Stimulated activated CD8-positive, alpha-beta memory T cell treated with anti-CD3 and anti-CD28 coated beads, Interleukin-2, amount 100 ng/mL, for 1 hour (primary cell): ENCODE measurements at places on chromosomes 11 and 22.

DNA sequence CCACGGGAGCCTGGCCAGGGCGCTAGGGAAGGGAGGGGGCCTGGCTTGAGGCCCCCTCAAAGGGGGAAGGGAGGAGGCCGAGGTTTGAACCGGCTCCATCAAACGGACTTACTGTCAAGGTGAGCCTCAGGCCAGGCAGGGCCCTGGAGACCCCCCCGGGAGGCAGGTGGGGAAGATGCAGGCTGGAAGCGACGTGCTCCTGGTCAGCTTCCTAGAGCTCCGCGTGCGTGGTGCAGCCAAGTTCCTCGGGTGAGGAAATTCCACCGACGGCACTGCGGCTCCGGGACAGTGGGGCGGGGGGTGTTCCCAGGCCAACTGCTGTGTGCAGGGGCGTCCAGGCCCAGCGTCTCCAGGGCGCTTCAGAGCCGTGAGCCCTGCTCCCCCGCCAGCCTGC, 7.2 kb upstream of the TRABD start:
- DNase-seq: no peak

GRCh38 chr11:64355078-64355940, 3.7 kb upstream of the RPS6KA4 start:
- DNase-seq: no peak

DNA sequence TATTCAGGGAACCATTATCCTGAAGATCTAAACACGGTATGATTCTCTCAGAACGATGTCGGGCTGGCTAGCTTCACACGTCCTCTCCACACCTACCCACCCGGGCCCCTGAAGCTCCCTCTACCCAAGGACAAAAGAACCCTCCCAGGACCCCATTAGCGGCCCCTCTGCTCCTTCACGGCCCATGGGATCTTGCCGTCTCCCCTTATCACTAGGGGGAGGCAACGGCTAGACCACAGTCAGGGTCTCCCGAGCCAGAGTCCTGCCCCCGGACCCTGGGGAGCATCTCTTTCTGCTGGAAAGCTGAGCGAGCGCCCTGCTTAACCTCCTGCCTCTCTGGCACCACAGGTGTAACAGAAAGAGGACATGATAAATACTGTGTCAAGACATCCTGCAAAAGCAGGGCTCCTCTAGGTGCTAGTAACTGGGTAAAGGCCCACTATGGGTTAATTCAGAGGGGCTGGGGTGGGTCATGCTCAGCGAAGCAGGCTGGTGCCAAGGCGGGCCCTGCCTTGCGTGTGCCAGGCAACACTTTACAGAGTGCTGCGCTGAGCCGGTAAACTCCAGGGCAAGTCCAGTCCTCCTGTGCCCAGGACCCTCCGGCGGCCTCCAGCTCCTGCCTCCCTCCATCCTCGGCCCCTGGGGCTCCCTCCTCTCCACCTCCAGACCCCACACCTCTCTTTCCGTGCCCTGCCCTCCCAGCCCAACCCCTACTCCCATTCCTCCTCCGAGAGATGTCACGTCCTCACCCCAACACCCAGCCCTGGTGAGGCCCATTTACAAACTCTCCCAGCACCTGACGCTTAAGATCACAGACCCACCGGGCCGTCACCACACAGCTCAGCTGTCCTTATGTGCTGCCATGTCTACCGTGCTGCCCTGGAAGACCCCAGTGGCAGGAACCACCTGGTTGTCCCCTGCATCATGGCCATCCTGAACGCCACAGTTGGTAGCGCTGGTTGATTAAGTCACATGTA, 3.0 kb downstream of the TOLLIP start:
- no peak for DNase-seq

DNA sequence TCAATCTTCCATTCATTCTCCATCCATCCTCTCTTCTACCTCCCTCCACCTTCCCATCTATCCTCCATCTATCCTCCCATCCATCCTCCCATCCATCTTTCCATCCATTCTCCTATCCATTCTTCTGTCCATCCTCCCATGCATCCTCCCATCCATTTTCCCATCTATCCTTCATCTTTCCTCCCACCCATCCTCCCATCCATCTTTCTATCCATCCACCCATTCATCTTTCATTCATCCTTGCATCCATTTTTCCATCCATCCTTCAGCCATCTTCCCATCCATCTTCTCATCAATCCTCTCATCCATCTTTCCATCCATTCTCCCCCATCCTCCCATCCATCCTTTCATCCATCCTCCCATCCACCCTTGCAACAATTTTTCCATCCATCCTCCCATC, 27.5 kb downstream of the IGLL1 start:
- DNase-seq: no peak

GRCh38 chr11:122717264-122717867, 61.8 kb downstream of the UBASH3B start:
- DNase-seq: peak; percentile 23

GRCh38 chr11:120643284-120643683, 131.7 kb downstream of the GRIK4 start:
- no peak for DNase-seq

DNA sequence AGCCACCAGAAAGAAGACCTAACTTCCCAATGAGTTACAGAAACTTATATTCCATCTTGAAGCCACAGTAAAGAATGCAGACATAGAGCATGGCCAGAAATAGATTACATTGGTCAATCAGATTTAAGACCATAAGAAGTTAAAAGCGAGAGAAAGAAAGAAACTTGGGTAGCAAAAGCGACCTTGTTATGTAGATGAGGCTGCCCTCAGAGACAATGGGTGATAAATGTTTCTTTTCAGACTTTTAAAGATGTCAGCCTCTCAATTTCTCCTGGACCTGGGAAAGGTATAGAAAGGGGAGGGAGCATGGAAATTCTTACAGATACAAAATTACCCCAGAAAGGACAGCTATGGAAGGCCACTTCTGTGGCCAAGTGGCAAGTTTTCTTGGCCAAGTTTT, 732.6 kb upstream of the LUZP2 start:
- no peak for DNase-seq

DNA sequence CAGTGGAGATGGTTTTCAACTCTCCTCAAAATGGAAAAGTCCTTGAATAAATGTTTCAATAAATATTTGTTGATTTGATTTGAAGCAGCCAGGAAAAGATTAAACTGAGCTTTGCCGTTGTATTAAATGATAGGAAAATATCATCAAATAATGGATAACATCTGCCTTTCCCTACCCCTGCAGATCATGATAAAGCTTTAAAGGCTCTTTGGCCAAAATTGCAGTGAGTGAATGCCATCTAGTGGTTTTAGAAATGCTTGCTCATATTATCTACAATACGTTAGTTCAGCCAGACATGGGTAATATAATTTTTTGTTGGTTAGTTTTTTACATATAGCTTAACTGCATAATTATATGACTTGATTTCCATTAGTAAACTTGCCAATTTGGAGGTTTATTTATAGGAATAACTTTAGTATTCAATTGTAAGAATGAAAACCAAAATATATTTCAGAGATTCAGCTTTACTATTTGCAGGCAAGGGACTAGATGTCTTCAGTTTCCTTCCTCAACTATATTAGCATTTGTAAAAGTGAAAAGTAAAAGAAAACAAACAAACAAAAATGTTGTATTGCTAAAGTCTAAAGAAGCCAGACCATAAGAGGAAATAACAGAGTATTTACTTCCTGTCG, 159.2 kb downstream of the MSANTD4 start:
- no peak for DNase-seq

GRCh38 chr11:86931548-86932258, 23.5 kb downstream of the FZD4 start:
- DNase-seq: no peak

DNA sequence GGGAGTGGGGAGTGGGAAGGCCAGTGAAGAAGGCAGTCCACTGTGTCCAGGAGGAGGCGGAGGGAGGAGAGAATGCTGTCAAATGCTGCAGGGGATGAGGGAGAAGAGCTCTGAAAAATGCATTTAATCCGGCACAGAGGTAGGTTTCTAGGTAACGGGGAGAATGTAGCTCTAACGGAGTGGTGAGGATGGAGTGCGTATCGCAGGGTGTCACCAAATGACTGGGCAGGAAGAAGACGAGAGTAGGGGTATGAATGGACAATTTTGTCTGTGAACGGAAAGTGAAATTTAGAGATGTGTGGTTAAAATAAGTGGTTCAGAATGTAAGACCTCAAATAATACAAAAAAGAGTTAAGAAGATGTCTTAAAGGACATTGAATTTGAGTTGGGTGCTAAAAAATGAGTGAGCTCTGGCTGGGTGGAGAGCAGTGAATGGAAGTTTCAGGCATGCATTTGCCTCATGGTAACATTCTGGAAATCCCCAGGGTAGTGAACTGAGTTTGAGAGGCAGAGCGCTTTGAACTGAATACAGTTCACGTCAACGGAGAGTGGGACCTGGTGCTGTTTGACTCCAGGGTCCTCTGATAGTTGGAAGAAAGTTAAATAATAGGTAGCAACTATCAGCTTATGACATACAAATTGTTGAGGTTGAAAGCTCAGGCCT, 81.3 kb upstream of the CADM1 start:
- no peak for DNase-seq

GRCh38 chr11:17746096-17746495, 11.5 kb downstream of the KCNC1 start:
- no peak for DNase-seq

DNA sequence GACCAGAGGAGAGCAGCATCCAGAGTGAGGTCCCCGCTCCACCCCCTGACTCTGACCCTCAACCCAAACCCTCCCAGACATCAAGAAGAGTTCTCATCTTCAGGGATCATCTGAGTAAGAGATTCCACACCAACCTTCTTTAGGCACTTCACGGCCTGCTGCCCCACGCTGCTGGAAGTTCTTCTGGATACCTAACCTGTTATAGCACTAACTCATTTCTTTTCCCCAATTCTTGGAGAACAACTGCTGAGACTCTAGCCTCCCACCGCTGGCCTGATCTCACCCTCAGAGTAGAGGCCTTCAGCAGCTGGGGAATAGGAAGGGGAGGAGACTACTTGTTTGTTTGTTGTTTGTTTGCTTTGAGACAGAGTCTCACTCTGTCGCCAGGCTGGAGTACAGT, 7.3 kb downstream of the TMPRSS13 start:
- no peak for DNase-seq

DNA sequence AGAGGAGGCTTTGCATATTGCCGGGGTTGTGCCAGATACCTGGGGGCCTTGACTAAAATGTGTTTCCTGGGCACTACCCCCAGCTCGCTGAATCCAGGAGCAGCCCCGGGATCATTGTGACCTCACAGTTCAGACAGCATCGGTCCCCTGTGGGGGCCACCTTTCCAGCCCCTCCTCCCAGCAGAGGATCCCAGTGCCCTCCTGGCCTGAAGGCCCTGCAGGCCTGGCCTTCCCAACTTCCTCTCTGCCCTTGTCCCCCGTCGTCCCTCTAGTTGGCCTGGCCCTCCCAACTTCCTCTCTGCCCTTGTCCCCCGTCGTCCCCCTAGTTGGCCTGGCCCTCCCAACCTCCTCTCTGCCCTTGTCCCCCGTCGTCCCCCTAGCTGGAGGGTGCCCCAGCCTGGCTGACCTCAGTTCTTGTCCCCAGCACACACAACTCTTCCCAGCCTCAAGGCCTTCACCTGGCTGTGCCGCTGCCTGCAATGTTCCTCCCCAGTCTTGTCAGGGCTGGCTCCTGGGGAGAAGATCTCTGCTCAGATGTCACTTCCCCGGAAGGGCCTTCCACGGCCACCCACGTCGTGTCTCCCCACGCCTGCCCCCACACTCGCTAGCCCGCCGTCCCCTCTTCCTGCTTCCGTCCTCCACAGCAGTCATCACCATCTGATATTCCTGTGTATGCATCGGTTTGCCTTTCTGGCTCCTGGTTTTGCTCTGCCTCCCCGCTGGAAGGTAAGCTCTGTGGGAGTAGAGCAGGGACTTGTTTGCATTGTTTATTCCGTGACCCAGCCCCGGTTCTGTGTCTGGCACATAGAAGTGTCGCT, 12.6 kb upstream of the ANO1 start:
- no peak for DNase-seq

DNA sequence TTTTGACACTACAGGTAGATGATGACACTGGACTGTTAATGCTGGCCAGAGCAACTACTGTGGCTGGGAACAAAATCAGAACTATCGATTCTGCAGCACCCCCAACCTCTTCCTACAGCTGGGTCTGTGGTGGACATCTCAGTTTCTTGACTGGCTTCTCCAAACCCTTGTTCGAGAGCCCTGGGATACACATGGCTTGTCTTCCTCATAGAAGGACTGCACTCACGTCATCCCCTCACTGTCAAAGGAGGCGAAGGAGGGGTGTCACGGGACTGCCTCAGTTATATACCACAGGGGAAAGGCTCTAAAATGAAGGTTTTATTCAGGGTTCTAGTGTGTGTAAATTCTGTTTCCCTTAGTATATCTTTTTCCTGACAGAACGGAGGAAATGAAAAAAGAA, 44.9 kb downstream of the PITPNB start:
- DNase-seq: no peak

- DNase-seq: no peak
Measured at GRCh38 chr11:124656774-124657630, 16.5 kb downstream of the SIAE start.

DNA sequence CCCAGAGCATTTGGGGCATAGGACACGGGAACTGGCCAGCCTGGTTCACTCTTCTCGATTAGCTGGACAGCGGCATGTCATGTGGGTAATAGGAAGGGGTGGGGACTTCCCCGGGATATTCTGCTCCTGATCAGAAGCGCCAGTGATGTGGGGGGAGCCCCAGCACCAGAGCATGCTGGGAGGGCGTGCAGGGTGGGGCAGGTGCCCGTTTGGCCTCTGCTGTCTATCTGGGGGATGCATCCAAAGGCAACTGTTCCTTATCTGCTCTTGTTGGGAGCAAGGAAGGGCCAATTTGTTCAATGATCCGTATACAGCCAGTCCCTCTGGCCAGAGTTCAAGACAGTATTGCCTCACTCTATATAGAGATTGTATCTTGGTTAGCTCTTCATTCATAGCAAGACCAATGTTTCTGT, 43.6 kb downstream of the PPARA start:
- no peak for DNase-seq

- no peak for DNase-seq
Measured at GRCh38 chr11:96875712-96876111, 485.9 kb downstream of the JRKL start.

DNA sequence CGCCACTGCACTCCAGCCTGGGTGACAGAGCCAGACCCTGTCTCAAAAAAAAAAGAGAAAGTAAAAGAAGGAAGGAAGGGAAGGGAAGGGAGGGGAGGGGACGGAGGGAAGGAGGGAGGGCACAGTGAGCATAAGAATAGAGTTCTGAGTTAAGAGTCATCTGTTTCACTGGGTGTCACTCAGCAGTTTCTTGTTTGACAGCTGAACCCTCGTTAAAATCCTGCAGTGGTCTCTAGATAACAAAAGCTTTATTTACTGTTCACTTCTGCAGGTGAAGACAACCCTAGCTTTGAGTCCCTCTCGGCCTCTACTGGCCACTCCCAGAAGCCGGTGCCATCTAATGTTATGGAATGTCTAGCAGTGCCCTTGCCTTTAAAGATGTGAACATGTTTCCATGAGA, 71.2 kb downstream of the CLPB start:
- DNase-seq: no peak

- no peak for DNase-seq
Measured at GRCh38 chr22:27934069-27934468, 15.0 kb upstream of the PITPNB start.
